Fibroblast of mammary gland (primary cell): ENCODE measurements at places on chromosomes 16 and 17.

- no peak for DNase-seq
Observed at GRCh38 chr16:62692685-62693084, 656.4 kb upstream of the CDH8 start.

- DNase-seq: peak; percentile 40
Observed at GRCh38 chr16:951660-952301, 19.0 kb downstream of the LMF1 start.

- no peak for DNase-seq
Observed at GRCh38 chr17:4583206-4583605, 1.1 kb upstream of the SMTNL2 start.

GRCh38 chr17:63540590-63540989 lies 9.7 kb upstream of the DCAF7 start:
- no peak for DNase-seq

DNA sequence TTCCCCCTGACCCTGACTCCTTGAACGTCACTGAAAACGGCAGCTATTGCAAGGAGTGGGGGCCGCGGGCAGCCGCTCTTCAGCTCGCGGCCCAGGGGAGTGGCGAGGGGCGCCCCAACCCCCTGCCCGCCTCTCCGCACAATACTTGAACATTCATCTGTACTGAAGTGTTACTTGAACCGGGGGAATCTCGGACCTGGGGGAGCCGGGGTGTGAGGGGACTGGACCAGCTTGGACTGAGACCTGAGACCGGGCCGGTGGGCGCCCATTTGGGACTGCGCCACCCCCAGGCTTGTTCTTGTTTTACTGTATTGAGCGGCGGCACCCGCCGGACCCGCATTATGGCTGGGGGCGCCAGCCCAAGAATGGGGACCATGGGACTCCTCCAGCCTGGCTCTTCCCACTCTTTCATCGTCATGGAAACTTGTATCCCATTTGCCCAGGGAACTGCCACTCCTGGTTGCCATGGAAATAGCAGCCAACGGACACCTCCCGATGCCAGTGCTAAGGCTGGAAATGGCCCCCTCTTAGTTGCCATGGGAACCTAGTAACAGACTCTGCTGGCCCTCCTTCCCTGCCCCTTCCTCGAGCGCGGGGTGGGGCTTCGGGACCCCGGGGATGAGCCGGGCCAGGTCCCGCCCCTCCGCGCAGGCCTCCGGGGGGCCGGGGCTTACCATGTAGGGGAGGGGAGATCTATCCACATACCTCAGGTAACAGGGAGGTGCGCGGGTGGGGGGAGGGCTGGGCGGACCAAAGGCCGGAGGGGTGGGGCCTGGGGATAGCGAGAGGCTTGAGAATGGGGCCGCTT lies 805 bp upstream of the ORAI3 start:
- peak; percentile 97 for DNase-seq

GRCh38 chr17:77631307-77631706 lies 327.2 kb upstream of the TNRC6C start:
- DNase-seq: no peak

GRCh38 chr17:76640550-76641380 lies 2.8 kb downstream of the ST6GALNAC1 start:
- DNase-seq: no peak

DNA sequence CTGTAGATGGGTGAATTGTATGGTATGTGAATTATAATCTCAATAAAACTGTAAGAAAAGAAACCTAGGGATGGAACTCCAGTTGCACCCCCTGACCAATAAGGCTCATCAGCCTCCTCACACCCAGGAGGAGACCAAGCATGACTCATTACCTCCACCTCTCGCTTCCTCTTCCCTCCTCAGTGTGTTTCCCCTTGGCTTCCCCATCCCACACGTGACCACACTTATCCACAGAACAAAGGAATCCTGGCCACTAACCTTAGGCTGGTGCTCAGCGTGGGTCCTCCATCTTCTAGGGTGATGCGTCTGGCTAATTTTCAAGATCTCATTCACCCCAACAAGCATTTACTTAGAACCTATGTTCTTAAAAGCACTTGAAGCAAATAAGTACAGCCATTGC lies 36.2 kb upstream of the MAP3K14 start:
- DNase-seq: no peak

- DNase-seq: peak; percentile 70
Observed at GRCh38 chr17:3913531-3914311, 2.5 kb downstream of the P2RX1 start.

DNA sequence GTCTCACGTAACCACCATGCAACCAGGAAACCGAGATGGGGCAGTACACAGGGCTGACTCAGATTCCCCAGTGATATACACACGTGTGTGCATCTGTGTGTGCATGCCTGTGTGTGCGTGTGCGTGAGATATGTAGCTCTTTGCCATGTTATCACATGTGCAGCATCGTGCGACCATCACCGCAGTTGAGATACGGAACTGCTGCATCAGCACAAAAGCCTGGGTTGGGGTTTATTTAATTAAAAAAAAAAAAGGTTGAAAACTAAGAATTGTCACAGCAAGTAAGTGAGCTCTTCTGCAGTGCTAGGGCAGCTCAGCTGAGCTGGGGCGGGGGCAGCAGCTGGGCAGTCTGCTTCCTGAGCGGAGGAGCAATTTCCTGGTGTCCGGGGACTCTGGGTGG lies 152.5 kb downstream of the RBFOX3 start:
- no peak for DNase-seq

GRCh38 chr16:19853132-19853741 lies 31.4 kb downstream of the GPRC5B start:
- DNase-seq: no peak

DNA sequence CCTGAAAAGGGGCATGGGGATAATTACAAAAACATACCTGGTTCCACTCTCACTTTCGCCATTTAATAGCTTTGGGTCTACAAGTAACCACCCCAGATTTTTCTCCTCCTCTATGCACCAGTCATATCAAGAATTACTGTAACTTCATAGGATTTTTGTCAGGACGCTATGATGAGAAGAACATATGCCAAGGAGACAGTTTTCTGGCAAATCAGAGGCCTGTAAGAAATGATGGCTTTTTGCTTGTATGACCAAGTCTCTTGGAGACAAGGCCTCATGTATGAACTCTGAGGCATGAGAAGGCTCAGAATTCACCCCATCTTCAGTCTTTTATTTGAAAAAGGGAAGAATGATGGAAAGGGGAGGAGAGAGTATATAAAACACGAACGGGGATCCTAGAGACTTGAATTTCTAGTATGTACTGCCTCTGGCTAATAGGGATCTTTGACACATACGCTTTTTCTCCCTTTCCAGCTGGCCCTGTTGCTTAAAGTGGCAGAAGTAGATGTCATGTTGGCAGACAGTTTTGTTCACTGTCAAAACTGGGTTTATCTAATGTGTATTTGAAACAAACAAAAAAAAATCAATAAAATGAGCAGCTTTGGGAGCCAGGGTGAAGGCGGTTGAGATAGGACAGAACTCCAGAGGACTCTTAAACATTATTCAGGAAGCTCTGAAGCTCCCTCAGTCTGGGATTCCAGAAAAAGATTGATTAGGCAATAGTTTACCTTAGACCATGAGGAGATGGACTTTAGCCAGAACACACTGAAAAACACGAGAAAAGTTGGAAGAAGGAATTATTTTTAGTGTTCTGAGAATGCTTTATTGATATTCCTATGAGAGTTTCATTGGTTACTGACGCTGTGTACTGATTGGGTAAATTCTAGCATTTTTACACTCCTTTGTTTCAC lies 656.6 kb downstream of the WWOX start:
- DNase-seq: no peak

- no peak for DNase-seq
Observed at GRCh38 chr17:2150806-2151205, 95.9 kb downstream of the HIC1 start.

DNA sequence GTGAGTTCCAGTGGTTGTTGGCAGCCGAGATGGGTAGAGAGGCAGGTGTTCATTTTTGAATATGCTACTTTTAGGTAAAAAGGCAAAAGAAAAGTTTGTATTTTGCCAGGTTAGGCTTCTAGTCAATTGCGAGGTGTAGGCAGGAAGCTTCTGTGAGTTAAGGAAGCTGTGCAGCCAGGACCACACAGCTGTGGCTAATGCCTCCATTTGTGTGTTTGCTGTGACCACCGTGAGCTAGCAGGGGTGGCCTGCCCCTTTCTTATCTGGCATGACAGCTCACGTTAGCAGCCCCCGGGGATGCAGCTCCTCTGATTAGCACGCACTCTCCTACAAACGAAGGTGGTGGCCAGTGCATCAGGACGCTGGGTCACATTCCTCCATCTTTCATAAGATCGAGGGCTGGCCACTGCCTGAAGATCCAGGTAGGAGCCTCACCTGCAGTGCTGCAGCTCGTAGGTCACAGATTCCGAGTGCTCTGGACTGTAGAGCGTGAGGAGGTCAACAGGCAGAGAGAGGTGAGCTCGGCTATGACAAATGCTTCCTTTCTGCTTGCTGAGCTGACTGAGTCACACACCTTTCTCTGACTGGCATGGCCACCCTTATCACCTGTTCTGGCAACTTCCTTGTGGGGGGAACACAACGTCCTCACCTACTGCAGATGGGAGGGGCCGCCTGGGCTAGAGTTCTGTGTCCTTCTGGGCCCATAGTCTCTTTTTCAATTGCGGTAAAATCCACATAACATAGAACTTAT lies 244.4 kb downstream of the HS3ST3B1 start:
- no peak for DNase-seq

DNA sequence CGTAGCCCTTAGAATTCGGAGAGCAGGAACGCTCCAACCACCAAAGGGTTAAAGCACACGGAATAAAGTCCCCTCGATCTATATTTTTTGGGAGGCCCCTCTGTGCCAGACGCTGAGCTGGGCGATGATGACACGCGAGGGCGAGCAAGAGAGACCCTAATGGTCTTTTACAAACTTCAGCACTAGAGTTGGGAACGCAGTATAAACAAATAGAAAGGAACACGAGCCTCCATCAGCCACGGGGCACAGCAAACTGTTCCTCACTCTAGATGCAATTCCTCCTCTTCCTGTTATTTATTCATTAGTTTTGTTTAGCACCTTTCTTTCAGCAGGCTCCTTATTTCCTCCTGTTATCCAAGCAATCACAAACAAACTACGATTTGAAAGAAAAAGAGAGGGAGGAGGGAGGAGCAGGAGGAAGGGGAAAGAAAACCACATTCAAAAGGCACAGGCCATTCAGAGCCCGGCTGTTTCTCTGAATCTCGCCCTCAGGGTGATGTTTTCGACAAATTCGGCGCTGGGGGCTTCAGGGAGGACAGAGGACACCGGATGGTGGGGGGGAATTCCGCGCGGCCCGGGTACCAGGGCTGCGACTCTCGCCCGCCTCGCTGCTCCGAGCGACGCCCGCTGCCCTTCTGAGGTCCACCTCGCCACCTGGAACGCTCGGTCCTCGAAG lies 1.6 kb downstream of the TOX3 start:
- no peak for DNase-seq

- DNase-seq: no peak
Observed at GRCh38 chr17:4407216-4407615, 26.5 kb upstream of the SPNS3 start.

- DNase-seq: no peak
Observed at GRCh38 chr17:76262732-76263344, 2.3 kb upstream of the UBALD2 start.

- no peak for DNase-seq
Observed at GRCh38 chr16:48335961-48336360, 49.3 kb downstream of the SIAH1 start.

- DNase-seq: peak; percentile 79
Observed at GRCh38 chr16:28863929-28864793, 518 bp downstream of the SH2B1 start.

GRCh38 chr17:57612202-57613071 lies 132.7 kb downstream of the CCDC182 start:
- no peak for DNase-seq

DNA sequence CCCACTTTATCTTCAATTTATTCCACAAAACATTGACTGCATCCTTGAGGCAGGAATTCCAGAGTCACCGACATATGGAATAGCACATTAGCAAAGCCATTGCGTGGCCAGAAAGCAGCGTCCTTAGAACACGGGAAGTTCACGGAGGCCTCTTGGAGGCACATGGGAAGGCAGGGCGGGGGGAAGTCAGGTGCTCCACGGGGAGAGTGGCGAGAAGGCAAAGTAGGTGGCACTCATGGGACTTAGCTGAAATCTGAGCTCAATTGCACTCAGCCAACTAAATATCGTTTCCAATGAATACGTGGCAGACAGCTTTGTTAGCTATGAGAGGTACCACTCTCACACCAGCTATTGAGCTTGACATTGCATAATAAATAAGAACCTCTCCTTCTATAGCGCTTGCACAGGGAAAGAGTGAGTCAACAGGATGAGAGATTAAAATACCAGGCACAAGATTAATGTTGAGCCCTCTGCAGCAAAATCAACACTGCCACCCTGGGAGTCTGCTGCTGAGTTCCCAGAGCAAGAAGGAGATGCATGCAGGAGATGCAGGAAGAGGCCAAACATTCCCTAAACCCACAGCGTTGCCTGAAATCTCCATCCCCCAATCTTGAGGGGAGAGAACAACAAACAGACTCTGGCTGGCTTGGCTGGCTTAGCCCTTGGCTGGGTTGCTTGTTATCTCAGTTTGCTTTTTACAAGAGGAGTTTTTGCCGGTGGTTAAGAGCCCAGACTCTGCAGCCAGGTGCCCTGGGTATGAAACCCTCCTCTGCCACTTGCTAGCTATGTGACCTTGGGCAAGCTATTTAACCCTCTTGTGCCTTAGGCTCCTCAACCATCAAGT lies 28.8 kb downstream of the ABCC12 start:
- DNase-seq: peak; percentile 98

- DNase-seq: no peak
Observed at GRCh38 chr16:2856686-2857450, 1.1 kb downstream of the PRSS22 start.

- DNase-seq: peak; percentile 26
Observed at GRCh38 chr16:30335598-30336474, 19.3 kb downstream of the CD2BP2 start.

GRCh38 chr16:30357085-30357714 lies 2.1 kb upstream of the CD2BP2 start:
- DNase-seq: peak; percentile 17

DNA sequence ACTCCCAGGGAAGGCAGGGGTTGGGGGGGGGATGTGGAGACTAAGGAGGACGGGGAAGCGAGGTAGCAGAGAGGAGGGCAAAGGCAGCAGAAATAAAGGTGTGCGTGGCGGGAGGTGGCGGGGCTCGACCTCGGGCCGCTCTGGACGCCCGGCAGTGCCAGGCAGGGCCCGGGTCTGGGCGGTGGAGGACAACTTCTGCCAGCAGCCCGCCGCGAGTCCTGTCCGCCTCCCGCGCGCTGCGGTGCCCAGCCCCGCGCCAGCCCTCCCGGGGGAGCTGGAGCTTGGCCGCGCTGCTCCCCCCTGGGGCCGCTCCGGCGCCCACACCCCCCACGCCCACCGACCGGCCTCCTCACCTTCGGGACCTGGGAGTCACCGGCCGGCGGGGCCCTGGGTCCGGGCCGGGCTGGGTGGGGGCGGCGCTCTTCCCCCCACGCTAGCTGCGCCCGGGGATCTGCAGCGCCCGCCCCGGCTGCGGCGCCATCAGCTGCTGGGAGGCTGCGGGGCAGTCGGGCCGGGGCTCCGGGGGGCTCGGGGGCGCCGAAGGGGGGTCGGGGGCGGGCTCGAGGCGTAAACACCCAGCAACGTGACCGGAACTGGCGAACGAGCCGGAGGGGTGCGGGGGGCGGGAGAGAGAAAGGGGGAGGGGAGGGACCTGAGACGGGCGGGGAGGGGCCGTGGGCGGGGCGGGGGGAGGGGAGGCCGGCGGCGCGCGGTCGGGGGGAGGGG lies at the start of gene CCDC92B:
CCDC92B (minus strand) TSS at position 595 of the 726 bp plus-strand sequence. CDS start 14,507 bp downstream, outside the sequence.
- DNase-seq: no peak

GRCh38 chr17:44358066-44358465 lies 5.6 kb downstream of the FAM171A2 start:
- DNase-seq: no peak

- peak; percentile 73 for DNase-seq
Observed at GRCh38 chr17:51079049-51079448, 41.6 kb downstream of the SPAG9 start.

GRCh38 chr17:10738521-10739258 lies 8.9 kb upstream of the TMEM220 start:
- no peak for DNase-seq
